Naive thymus-derived CD4-positive, alpha-beta T cell (primary cell): ENCODE measurements at places on chromosomes 13 and 19. TPM values are rescaled to one million over a fixed set of nuclear protein-coding genes. Genes with fewer than 3 reads are reported as not detected.

The ZNF99 gene
- total RNA-seq: not detected

The ADAMTSL5 gene
- total RNA-seq: 3.6 and 4.0 TPM in 2 replicates

The CILP2 gene
- total RNA-seq: 0.46 TPM

The ACP5 gene
- 25.2 TPM for total RNA-seq

The PSG3 gene
- total RNA-seq: 0.16 TPM

The SIGLEC12 gene
- 0.10 and 0.29 TPM in 2 replicates for total RNA-seq

The GNG7 gene
- 4.7 TPM for total RNA-seq

The CGB1 gene
- total RNA-seq: not detected

The ZNF93 gene
- total RNA-seq: 3.4 TPM

GRCh38 chr13:85864963-85865530 lies 65.8 kb upstream of the SLITRK6 start:
- no peak for DNase-seq
- H3K27ac ChIP-seq: no peak overlapping the region
- no peaks in the 10 kb centered on the region for H3K27me3 ChIP-seq
- H3K4me3 ChIP-seq: no peak overlapping the region
- H3K4me1 ChIP-seq: no peaks in the 10 kb centered on the region

DNA sequence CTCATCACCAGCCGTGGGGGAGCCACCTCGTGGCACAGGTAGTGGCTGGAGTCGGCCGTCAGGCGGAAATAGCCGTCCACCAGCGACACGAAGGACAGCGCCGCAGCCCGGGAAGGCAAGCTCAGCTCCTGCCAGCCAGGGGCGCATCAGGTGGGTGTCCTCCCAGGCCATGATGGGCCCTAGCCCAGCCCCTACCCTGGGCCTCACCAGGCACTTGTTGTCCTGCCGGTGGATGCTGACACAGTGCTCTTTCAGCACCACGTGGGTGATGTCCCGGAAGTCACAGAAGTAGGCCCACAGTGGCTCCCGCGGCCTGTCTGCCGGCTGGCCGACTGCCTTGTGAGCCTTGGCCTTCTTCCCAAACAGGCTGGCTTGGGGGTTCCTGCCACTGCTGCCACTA lies 15.7 kb downstream of the TYK2 start:
- DNase-seq: no peak
- no peaks in the 10 kb centered on the region for H3K27me3 ChIP-seq
- H3K27ac ChIP-seq: no peak overlapping the region
- no peaks in the 10 kb centered on the region for H3K4me1 ChIP-seq

GRCh38 chr19:678791-679388 lies 2.7 kb downstream of the FSTL3 start:
- no peaks in the 10 kb centered on the region for H3K27me3 ChIP-seq
- H3K4me1 ChIP-seq: peaks cover 5% of the 10 kb centered on the region
- no peak for DNase-seq
- H3K27ac ChIP-seq: no peak overlapping the region
- peak overlapping the region; percentile 54 for H3K4me3 ChIP-seq
- H3K36me3 ChIP-seq: no peaks in the 10 kb centered on the region

DNA sequence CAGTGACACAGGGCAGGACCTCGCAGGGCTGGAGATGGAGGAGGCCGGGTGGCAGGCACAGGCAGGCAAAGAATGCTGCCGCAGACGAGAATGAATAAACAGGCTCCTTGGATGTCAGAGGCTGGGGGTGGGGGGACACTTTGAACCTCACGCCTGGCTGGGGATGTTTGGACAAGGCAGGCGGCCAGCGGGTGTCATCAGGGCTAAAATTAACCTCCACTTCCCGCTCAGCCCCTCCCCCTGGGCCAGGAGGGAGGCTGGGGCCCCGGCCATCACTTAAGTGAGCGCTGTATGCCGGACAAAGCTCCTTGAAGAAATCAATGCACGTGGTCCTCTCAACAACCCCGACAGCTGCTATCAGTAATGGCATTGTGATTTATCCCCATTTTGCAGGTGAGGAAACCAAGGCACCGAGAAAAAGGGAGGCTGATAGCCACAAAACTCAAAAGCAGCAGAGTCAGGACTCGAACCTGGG lies 10.3 kb upstream of the FUT5 start:
- DNase-seq: no peak
- no peak overlapping the region for H3K4me3 ChIP-seq
- H3K4me1 ChIP-seq: no peaks in the 10 kb centered on the region
- no peak overlapping the region for H3K27ac ChIP-seq
- H3K27me3 ChIP-seq: no peaks in the 10 kb centered on the region
- H3K36me3 ChIP-seq: no peaks in the 10 kb centered on the region

GRCh38 chr19:18291590-18292461 lies 10.4 kb upstream of the JUND start:
- H3K4me1 ChIP-seq: peaks cover 41% of the 10 kb centered on the region
- H3K27me3 ChIP-seq: no peaks in the 10 kb centered on the region
- peak; percentile 78 for DNase-seq
- H3K27ac ChIP-seq: peak overlapping the region; percentile 92
- no peaks in the 10 kb centered on the region for H3K36me3 ChIP-seq

GRCh38 chr19:10259162-10259905 lies 7.3 kb downstream of the MRPL4 start:
- peaks cover 6% of the 10 kb centered on the region for H3K36me3 ChIP-seq
- DNase-seq: peak; percentile 83
- H3K4me1 ChIP-seq: no peaks in the 10 kb centered on the region
- H3K4me3 ChIP-seq: no peak overlapping the region
- H3K27me3 ChIP-seq: no peaks in the 10 kb centered on the region

- no peaks in the 10 kb centered on the region for H3K36me3 ChIP-seq
- H3K27ac ChIP-seq: no peak overlapping the region
- no peak for DNase-seq
- H3K27me3 ChIP-seq: no peaks in the 10 kb centered on the region
- H3K4me1 ChIP-seq: no peaks in the 10 kb centered on the region
- no peak overlapping the region for H3K4me3 ChIP-seq
Measured at GRCh38 chr13:27391471-27391870, 32.9 kb upstream of the GTF3A start.

- no peak for DNase-seq
- H3K36me3 ChIP-seq: no peaks in the 10 kb centered on the region
- H3K27me3 ChIP-seq: no peaks in the 10 kb centered on the region
- H3K27ac ChIP-seq: no peak overlapping the region
- H3K4me1 ChIP-seq: no peaks in the 10 kb centered on the region
- H3K4me3 ChIP-seq: no peak overlapping the region
Measured at GRCh38 chr13:53160211-53160610, 131.6 kb downstream of the OLFM4 start.

- no peak overlapping the region for H3K4me3 ChIP-seq
- peaks cover 6% of the 10 kb centered on the region for H3K4me1 ChIP-seq
- DNase-seq: no peak
- H3K27ac ChIP-seq: no peak overlapping the region
- H3K27me3 ChIP-seq: no peaks in the 10 kb centered on the region
Measured at GRCh38 chr13:41590122-41590521, 132.8 kb downstream of the RGCC start.

- H3K27me3 ChIP-seq: no peaks in the 10 kb centered on the region
- no peak for DNase-seq
- H3K36me3 ChIP-seq: no peaks in the 10 kb centered on the region
- no peak overlapping the region for H3K27ac ChIP-seq
Measured at GRCh38 chr13:47457626-47458025, 543.4 kb downstream of the SUCLA2 start.

DNA sequence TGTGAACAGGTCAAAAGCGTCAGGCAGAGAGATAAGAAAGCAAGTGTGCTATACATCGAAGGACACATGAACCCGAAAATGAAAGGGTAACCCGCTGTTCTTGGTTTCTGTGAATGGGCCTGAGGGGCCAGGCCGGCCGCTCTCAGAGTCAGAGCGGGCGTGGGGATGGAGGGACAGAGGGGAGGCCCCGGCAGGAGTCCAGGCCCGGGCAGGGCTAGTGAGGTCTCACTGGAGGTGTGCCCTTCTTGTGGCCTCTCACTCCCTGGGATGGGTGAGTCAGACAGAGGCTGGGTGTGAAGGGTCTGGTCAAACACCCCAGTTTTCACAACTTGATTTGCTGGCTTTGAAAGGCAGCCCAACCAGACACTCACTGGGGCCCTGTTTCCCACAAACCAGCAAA lies 17.4 kb upstream of the NDUFS7 start:
- DNase-seq: no peak
- no peak overlapping the region for H3K27ac ChIP-seq

DNA sequence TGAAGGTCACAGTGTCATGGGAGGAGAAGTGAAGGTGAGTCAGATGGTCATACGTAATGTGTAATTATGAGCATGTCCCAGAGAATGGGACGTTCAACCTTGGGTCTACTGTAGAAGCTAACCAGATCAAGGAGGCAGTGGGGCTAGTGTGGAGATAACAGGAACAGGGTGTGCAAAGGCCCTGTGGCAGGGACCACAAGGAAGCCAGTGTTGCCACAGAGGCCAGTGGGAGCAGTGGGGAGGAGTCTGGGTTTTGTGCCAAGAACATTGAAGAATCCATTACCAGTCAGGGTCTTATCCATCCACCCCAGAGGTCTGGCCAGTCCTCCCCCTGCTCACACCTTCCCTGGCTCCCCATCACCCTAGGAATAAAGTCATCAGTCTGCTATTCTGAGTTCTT lies 3.3 kb downstream of the MRPL4 start:
- DNase-seq: no peak
- H3K36me3 ChIP-seq: no peaks in the 10 kb centered on the region
- no peak overlapping the region for H3K27ac ChIP-seq
- no peaks in the 10 kb centered on the region for H3K27me3 ChIP-seq

DNA sequence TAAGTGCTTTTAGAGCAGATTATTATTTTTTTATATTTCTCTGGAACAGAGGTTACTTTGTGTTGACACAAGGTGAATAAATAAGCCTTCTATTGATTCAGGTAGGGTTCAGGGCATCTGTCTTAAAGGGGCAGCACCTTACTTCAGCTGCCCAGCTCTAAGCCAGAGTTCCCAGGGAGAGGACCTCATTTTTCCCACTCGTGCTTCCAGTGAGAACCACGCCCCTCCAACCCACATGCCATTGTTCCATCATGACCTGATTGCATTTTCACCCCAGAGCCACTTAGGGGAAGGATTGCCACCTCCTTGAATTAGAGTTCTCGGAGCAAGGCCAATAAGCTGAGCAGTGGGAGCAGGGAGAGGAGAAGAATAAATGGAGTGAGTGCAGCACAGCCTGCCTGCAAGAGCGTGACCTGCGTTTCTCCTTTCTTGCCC lies 104.3 kb upstream of the FRY start:
- no peaks in the 10 kb centered on the region for H3K36me3 ChIP-seq
- H3K27ac ChIP-seq: no peak overlapping the region
- no peaks in the 10 kb centered on the region for H3K27me3 ChIP-seq
- no peak for DNase-seq

DNA sequence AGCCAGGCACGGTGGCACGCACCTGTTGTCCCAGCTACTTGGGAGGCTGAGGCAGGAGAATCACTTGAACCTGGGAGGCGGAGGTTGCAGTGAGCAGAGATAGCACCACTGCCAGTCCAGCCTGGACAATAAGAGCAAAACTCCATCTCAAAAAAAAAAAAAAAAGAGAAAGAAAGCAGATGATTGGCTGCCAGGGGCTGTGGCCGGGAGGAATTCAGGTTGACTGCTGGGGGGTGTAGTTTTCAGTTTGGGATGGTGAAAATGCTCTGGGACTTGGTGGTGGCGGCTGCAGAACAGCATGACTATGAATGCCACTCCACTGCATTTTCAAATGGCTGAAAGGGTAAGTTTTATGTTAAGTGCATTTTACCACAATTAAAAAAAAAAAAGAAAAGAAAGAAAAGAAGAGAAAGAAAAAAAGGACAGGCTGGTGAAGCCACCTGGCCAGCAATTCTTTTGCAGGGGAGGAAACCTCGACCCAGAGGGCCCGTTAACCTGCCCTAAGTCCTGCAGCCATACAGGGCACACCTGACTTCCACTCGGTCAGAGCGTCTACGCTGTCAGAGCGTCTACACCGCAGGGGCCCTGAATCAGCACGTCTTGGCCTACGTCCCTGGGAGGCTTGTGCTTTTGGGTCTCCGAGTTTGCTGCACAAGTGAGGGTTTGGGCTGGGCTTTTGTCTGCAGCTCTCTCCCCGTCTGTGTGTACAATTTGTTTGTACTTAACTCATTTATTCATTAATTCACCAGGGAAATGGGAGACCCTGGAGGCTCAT lies 3.6 kb downstream of the ISOC2 start:
- H3K4me1 ChIP-seq: peaks cover 16% of the 10 kb centered on the region
- DNase-seq: no peak
- no peak overlapping the region for H3K4me3 ChIP-seq
- H3K27me3 ChIP-seq: no peaks in the 10 kb centered on the region
- no peak overlapping the region for H3K27ac ChIP-seq
- no peaks in the 10 kb centered on the region for H3K36me3 ChIP-seq

- H3K36me3 ChIP-seq: no peaks in the 10 kb centered on the region
- no peaks in the 10 kb centered on the region for H3K27me3 ChIP-seq
- DNase-seq: peak; percentile 58
- no peak overlapping the region for H3K27ac ChIP-seq
- no peak overlapping the region for H3K4me3 ChIP-seq
Measured at GRCh38 chr19:45125975-45126493, 33.1 kb downstream of the PPP1R37 start.

GRCh38 chr13:98207416-98207815 lies 30.3 kb upstream of the RNF113B start:
- no peak overlapping the region for H3K27ac ChIP-seq
- H3K27me3 ChIP-seq: no peaks in the 10 kb centered on the region
- no peak for DNase-seq
- H3K4me1 ChIP-seq: no peaks in the 10 kb centered on the region

DNA sequence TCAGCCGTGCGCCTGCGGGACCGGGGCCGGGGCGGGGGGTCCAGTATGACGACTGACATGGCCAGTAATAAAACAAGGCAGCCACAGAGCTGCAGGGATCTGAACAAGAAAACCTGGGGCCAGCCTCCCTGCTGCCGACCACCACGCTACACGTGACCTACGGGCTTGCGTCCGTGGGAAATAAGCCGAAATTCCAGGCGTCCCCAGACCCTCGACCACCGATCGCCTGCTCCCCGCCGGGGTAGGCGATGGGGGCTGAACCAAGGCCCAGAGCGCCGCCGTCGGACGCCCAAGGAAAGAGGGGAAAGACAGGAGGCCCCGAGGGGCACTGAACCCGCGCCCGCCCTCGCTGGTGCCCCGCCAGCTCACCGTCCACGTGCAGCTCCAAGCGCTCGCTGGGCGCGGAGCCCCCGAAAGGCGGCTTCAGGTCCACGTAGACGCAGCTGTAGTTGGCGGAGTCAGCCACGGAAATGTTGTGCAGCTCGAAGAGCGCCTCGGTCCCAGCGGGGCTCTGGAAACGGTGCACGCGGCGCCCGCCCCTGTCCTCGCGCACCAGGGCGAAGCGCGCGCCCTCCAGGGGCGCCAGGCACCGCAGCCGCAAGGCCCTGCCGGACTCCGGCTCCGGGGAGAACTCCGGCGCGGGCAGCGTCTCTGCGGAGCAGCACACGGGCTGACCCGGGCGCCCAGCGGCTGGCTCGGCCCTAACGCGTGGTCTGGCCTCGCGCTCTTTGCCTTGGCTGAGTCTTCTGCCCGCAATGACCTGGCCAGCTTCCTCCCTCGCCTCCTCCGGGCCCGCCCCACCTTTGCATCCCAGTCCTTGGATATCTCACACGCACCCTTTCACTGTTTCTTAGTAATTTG lies 3.1 kb downstream of the A1BG start:
- H3K27ac ChIP-seq: no peak overlapping the region
- H3K4me3 ChIP-seq: no peak overlapping the region
- DNase-seq: no peak
- H3K36me3 ChIP-seq: no peaks in the 10 kb centered on the region
- no peaks in the 10 kb centered on the region for H3K4me1 ChIP-seq
- H3K27me3 ChIP-seq: no peaks in the 10 kb centered on the region
